ENCODE measurements at places on chromosomes 2 and 18.

DNA sequence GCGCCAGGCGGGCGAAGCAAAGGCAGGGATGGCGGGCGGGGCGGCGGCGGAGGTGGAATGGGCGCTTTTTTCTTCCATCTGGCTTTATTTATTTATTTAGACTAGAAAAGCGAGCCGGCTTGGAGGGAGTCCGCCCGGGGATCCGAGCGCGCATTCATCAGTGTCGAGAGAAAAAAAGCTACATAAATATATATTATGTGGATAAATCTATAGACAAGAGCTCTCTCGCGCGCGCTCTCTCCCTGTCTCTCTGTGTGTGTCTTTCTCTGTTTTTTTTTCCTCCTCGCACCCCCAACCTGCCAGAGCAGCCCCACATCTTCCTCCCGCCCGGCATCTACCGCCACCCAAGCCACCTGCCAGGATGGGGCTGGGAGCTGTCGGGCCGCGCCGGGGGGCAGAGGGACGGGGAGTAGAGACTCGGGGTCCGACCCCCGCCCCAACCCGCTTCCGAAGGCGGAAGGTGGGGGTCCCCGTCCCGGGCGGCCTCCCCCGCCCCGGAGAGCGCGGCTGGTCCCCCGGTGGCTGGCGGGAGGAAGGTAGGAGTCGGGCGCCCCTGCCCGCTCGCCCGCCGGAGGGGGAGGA is 972 bp upstream of the CELF4 start:
- DNase-seq = no peak

GRCh38 chr2:209391776-209392401 is 32.0 kb upstream of the MAP2 start:
- DNase-seq = peak; percentile 38

DNA sequence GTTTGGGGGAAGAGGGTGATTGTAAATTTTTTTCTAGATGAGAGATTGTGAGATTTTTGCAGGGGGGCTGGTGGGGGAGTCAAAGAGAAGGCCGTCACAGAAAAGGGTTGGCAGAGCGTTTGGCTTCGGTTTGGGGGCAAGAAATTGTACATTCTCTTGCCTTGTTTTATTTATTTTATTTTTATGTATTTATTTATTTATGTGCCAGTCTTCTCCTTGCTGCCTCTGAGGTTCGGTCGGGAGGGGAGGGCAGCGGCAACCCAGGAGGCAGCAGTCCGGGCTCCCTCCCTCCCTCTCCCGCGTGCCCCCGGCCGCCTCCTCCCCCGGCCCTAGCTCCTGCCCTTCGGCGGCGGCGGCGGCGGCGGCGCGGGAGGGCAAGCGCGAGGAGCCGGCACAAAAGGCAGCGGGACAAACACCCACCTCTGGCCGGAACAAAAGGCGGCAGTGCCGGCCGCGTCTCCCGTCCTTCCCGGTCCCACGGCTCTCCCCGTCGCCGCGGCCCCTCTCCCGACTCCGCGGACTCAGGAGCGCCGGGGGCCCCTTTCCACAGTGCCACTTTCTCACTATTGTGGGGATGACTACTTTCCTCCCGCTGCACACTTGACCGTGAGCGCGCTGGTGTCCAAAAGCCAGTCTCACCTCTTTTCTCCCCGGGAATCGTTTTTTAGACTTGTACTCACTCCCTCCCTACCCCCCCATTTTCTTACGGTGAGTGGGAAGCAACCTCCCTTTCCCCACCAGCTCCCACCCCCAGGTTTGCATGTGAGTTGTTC is 1.2 kb downstream of the BCL11A start:
- no peak for DNase-seq

- peak; percentile 57 for DNase-seq
Measured at GRCh38 chr2:120710256-120710655, 25.4 kb upstream of the GLI2 start.

- DNase-seq = peak; percentile 96
Measured at GRCh38 chr2:69694894-69695849, 46.8 kb upstream of the ANXA4 start.

GRCh38 chr2:205367331-205367935 is 314.9 kb upstream of the NRP2 start:
- DNase-seq = peak; percentile 95

GRCh38 chr18:13809531-13810255 is 14.3 kb upstream of the MC5R start:
- no peak for DNase-seq

GRCh38 chr2:135252805-135253458 is 200.8 kb downstream of the RAB3GAP1 start:
- DNase-seq = no peak

- DNase-seq = no peak
Measured at GRCh38 chr18:49081511-49082155, 130.9 kb upstream of the SMAD7 start.

GRCh38 chr2:133863106-133863800 is 295.0 kb upstream of the NCKAP5 start:
- no peak for DNase-seq

- peak; percentile 47 for DNase-seq
Measured at GRCh38 chr2:235458839-235459273, 35.0 kb upstream of the AGAP1 start.

- DNase-seq = peak; percentile 89
Measured at GRCh38 chr18:48997985-48998831, 47.4 kb upstream of the SMAD7 start.

- peak; percentile 59 for DNase-seq
Measured at GRCh38 chr2:200993097-200993496, 29.6 kb upstream of the ORC2 start.

DNA sequence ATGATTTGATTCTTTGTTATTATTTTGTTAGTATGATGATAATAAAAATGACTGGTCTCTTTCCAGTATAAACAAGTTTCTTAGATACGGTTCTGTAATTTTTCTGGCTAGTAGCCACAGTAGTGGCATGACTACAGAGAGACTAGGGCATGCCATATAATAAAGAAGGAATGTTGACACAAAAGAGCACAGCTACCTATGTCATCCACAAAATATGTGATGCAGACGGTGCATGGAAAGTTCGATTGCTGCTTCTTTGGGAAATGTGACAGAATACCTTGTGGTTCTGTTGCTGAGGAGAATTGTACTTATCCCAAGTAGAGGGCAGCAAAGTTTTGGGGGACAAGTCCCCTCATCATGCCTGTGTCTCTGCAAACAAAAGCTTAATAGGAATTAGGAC is 26.1 kb upstream of the SETBP1 start:
- peak; percentile 18 for DNase-seq

DNA sequence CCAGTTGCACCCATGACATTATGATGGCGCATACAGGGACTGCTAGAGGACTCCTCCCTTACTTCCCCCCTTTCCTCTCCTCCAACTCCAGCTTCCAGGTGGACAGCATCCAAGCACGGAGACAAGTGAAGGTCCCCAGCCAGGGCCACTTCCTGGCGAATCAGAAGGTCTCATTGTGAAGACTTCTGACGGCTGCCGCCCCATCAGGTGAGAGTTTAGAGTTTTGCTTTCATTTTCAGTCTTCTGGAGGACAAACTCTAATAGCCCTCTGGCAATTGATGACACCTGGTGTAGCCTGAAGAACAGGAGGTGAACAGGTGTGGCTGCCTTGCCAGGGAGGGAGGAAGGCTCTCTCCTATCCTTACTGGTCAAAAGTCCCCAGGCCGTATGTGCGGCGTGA is 77.3 kb upstream of the KCNH7 start:
- DNase-seq = no peak

- DNase-seq = no peak
Measured at GRCh38 chr2:20377741-20378140, 27.1 kb upstream of the PUM2 start.

DNA sequence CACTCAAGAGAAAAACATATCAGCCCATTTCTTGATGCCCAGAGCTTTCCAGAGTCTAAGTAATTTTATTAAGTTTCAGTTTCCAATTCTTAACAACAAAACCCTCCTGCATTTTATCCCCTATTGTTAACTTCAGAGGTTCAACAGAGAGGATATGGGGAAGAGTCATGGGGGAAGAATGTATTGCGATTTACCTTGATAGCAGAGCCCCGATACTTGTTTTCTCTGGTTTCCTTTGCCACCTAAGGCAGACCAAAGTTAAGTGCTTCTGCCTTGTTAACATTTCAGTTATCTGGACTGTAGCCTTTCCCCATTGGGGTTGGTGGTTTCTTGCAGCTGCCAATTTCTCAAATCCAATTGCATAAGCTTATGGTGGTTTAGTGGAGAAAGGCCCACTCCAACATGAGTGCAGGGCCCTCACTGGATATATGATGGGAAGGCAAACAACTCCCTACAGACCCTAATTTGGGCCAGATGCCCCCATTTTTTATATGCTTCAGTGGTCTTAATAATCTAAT is 82.0 kb upstream of the ITGB6 start:
- peak; percentile 81 for DNase-seq

GRCh38 chr2:199144546-199144945 is 313.2 kb downstream of the SATB2 start:
- DNase-seq = no peak

DNA sequence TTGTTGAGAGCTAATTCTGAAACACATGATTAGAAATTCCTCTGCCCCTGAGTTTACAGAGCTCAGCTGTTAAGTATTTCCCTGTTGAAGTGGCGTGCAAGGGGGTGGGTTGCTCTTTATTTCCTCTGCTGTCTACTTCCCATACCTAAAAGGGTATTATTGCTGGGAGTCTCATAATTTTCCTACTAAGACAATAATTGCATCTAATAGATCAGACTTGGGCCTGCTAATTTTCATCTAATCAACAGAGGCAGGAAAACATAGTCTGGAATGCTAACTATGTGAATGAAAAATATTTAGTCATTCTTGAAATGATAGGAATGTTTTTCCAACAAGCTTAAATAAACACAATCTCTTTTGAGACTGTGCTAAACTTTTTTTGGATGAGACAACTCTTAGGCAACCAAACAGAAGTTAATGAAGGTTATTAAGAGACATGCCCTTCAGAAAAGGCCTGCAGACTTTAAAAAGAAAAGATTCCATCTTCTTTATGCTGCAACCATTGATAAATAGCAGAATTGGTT is 111.4 kb downstream of the FEZ2 start:
- DNase-seq = peak; percentile 83

GRCh38 chr2:43268066-43268953 is 41.9 kb upstream of the ZFP36L2 start:
- DNase-seq = no peak

- DNase-seq = no peak
Measured at GRCh38 chr18:77061946-77062517, 70.6 kb downstream of the MBP start.

DNA sequence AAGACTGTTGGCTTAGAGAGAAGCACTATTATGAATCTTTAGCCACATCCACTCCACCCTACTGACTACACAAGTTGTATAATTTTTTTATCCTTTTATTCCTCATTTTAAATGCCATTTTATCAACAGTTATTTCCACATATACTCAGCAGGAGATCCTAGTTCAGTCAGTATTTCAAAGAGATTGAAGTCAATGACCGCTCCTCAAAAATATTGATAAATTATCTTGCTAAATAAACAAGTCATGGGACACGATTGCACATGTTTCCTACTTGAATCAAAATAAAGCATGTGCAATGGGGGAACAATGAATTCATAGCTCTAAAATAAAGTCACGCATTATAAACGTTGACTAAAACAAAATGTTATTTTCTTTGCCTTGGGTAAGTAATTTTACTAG is 496.5 kb downstream of the LRRTM4 start:
- DNase-seq = no peak

GRCh38 chr2:236679884-236680860 is 110.5 kb downstream of the ACKR3 start:
- peak; percentile 88 for DNase-seq

DNA sequence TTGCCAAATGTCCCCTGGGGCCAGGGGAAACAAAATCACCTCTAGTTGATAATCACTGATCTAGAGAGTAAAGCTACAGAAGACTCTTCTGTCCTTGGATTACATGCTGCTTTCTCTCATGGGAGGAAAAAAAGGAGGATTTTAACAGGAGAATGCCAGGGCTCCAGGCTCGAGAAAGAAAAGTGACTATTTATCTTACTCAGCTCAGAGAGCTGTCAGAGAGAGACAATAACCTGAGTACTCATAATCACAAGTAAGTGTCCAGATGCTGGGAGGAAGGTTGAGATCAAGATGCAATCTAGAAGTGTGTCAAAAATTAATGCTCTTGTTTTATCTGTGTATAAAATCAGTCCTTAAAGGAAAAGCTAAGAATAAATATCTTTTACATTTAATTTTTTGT is 133.3 kb downstream of the PTRHD1 start:
- DNase-seq = no peak

DNA sequence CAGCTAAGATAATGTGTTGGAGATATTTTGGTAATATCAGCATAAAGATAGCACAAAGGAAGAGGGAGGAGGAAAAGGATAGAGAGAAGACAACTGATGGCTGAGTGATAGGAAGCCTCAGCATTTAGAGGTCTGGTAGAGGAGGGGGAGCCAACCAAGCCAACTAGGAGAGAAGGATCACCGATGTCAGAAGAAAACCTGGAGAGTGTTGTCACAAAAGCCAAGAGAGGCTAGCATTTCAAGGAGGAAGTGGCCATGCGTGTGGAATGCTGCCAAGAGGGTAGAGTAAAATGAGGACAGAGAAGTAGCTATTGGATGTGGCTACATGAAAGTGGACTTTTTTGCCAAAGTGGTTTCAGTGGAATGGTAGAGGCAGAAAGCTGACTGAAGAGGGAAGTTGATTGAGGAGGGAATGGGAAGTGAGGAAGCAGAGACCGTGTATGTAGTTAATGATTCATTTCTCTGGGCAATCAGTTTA is 34.3 kb downstream of the LCLAT1 start:
- no peak for DNase-seq

DNA sequence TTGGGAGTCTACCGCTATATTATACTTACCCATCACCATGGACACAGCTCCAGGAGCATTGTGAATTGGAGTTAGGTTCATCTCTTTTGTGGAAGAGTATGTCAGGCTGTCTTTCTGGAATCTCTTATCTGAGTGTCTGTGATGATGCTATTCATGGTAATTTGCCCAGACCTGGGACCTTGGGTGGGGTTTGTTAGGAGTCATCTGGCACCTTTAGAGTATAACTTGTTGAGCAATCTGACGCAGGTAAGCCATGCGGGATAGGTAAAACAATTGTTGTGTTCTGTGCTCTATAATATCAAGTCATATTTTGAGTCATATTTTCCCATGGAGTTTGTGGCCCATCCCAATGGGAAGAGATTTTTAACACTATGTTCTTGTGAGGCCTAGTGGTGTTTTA is 49.7 kb upstream of the MAPRE2 start:
- DNase-seq = no peak

GRCh38 chr2:157032017-157032416 is 225.5 kb upstream of the GALNT5 start:
- peak; percentile 87 for DNase-seq
